Sciatic nerve (tissue), 2 donors: ENCODE measurements at places on chromosomes 5 and 9. TPM values are rescaled to one million over a fixed set of nuclear protein-coding genes. Genes with fewer than 3 reads are reported as not detected.

DNA sequence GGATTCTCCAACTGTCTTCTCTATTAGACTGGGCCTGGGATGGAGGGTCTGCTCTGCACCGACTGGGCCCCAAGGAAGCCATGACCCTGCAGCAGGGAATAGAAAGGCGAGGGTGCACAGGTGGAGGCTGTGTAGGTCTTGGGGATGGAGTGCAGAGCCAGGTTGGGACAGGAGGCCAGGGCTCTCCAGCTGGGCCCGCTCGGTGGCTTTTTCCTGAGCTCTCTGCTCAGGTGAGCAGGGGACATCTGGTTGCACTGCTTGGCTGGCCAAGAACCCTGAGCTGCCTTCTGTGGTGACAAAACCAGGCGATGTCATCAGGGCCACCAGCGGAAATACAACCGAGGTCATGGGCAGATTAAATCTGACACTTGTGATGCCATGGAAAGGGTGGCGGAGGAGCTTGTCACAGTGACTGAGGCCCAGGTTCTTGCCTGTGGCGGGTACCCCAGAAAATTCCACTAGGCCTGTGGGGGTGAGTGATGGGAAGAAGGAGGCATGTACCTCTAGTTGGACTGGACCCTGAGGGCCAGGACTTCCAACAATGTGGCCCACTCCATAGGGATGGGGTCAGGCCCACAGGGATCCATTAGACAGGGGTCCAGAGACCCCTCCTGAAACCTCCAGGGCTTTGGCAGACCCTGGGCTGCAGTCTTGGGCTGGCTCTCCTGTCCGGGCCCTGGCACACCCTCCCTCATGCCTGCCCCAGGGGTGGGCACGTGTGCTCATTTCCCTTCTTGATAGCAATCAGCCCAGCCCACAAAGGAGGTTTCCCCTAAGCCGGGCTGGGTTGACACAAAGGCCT lies 4.4 kb upstream of the IL3 start:
- DNase-seq, result no peak

DNA sequence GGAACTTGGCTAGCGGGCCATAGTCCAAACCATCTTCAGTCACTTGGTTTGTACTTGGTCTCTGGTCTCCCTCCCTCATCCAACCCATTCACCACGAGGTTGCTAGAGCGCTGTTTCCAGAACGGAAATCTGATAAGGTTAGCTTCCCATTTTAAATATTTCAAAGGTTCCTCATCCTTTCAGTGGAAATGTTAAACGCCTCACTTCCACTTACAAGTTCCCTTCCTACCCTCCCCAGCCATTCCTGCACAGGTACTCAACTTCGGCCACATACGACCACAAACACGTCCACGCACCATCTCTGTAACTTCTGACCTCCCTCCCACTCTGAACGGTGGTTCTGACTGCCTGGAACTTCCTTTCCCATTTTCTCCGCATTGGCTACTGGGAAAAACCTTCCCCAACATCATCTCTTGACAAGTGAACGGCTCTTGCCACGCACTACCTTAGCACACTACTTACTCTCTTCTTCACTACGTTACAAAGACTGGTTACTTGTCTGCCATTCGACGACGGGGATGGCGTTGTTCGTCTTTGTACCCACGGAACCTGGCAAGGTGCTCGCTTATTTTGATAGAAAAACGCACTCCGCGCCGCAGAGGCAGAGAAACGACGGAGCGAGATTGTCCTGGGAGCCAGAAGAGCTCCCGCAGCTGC lies 629 bp downstream of the CCNH start:
- DNase-seq, result no peak

TAS2R1 gene
- not detected for total RNA-seq

DNA sequence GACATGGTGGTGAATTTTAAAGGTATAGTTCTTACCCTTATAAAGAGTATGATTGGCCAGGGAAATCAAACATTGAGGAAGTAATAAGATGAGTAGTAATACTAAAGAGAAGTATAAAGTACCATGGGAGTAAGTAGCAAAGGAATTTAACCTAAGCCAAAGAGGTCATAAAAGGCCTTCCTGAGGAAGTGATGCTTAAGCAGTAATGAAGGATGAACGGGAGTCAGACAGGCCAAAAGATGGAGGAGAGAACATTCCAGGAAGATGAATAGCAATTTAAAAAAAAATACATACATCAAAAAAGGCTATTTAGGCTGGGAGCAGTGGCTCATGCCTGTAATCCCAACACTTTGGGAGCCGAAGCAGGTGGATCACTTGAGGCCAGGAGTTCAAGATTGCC lies 29.0 kb downstream of the KLHL3 start:
- no peak for DNase-seq

SFXN1 gene
- 22.6 TPM for total RNA-seq
